Putamen (tissue), 1 donor: ENCODE measurements at places on chromosomes 7 and 10.

DNA sequence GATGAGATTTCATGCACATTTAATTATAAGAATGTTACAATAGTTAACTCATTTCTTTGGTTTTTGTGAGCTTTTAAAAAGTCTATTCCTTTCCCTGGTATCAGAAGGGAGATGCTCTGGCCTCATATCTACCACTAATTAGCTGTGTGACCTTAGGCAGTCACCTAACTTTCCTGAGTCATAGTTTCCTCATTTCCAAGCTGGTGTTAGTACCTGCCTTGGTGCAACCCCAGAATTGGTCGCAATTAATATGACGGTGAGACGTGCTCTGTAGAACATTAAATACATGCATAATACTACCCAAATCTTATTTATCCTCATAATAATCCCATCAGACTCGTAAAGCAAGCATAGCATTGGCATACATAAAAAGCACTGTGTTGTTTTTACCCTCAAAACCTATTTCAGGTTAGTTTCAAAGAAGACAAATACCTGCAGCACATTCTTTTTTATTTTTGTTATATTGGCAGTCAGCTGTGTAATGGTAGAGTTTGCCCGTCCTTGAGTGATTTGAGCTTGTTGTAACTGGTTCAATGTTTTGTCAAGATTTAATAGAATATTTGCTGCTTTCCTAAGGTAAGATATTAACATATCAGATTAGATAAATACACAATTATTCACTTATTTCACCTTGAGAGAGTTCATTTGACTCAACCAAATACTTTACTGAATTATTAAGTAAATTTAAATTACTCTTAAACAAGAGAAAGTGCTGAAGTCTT is 31.0 kb upstream of the LAMB1 start:
- DNase-seq: no peak

GRCh38 chr10:17427201-17427600 is 27.2 kb downstream of the ST8SIA6 start:
- DNase-seq: no peak

- DNase-seq: no peak
Observed at GRCh38 chr10:104314591-104315485, 23.4 kb downstream of the ITPRIP start.

- DNase-seq: no peak
Observed at GRCh38 chr7:3007696-3008095, 36.0 kb downstream of the CARD11 start.

DNA sequence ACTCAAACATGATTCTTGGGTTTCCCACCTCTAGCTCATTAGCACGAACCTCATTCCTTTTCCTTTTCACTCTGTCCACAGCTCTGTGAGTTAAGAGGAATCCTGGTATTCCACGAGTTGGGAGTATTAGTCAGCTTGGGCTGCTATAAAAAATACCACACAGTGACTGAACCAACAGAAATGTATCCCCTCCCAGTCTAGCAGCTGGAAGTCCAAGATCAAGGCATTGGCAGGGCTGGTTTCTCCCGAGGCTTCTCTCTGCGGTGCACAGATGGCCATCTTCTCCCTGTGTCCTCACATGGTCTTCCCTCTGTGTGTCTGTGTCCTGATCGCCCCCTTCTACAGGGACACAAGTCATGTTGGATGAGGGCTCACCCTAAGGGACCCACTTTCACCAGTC is 261.6 kb downstream of the TNS3 start:
- no peak for DNase-seq

- no peak for DNase-seq
Observed at GRCh38 chr7:70764701-70765208, 367.2 kb upstream of the GALNT17 start.

DNA sequence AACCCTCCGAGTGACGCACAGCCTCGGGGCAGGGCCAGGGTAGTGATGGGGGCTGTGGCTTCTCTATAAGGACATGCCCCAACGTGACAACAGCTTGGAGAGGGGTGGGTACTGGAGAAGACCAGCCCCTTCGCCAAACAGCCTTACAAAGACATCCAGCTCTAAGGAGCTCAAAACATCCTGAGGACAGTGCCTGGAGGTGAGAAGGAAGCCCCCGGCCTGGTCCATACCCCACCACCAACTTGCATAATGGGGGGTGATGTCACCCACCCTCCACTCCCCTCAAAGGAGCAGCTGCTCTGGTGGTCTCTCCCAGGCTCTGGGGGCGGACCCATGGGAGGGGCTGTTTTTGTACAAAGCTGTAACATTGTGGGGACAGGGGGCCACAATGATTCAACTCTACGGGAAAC is 15.1 kb downstream of the PRSS2 start:
- no peak for DNase-seq

- peak; percentile 75 for DNase-seq
Observed at GRCh38 chr10:79243181-79244067, 103.8 kb upstream of the PPIF start.

DNA sequence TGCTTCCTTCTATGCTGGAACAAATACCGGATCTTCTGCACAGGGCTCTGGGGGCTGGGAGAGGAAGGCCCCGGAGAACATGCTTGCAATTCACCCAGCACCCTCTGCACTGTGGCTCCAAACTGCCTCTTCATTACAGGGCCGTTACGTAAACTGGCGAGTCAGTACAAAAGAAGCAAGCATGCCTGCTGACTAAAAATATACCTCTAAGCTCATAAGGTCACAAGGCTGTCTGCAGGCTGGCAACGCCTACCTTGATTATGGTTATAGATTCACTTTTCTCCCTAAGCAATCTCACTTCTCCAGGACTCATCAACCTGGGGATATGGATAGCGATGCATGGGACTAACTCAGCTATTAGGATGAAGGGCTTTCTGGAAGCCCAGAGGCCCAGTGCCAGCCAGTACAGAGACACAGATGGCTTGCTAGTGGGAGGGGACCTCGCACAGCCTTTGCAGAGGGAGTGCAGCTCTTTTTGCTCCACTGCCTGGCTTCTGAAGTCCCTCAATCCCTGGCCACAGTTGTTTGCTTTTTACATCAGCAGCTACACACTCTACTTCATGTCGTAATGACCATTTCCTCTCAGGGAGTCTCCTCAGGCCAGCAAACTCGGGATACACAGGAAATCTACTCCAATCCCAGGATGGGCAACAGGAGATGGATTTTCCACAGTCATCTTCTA is 96.1 kb downstream of the SH3PXD2A start:
- peak; percentile 86 for DNase-seq
